ENCODE measurements at places on chromosomes 7 and 10.

- DNase-seq = no peak
Observed at GRCh38 chr10:113991091-113991860, 52.4 kb upstream of the ADRB1 start.

GRCh38 chr7:123533929-123534382 lies 439 bp downstream of the IQUB start:
- DNase-seq = no peak

- no peak for DNase-seq
Observed at GRCh38 chr7:156703209-156703608, 62.6 kb downstream of the RNF32 start.

- DNase-seq = no peak
Observed at GRCh38 chr7:8913682-8914081, 480.3 kb downstream of the NXPH1 start.

- no peak for DNase-seq
Observed at GRCh38 chr10:2038036-2038435, 300.7 kb upstream of the ADARB2 start.

DNA sequence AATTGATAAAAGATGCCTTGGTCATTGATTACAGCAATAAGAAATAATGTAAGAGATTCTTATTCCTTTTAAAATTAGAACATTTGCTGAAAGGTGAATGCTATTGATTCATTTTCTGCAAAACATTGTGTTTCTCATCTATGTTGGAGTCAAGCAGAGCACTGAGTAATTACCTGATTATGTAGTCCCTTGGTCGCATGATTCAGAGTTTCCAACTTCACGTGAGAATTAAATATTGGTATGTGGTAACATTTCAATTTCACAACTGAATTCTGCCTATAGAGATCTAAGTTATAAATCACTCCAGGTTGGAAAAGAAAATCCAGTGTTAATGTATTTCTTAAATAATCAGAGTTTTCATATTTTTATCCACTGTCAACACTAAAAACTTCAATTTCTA lies 701.4 kb downstream of the PHTF2 start:
- DNase-seq = no peak

DNA sequence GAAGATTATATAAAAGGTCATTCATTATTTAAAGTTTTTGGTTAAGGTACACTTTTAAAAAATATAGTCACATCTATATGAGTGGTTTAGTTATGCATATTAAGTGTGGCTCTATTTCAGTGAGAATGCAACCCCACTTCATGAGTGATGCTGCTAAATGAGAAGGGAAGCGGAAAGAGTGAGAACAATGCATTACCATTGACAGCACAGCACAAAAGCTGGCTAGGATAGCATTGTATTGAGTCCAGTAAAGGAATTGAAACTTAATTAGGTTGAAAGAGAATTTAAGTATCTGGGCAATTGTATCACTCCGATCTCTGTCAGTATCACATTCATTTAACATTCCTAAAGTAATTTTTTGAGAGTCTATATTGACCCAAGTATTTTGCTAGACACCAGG lies 13.2 kb downstream of the POM121L12 start:
- no peak for DNase-seq

GRCh38 chr10:60266513-60266912 lies 123.2 kb downstream of the ANK3 start:
- DNase-seq = no peak

- no peak for DNase-seq
Observed at GRCh38 chr7:1698951-1699350, 28.9 kb downstream of the ELFN1 start.

DNA sequence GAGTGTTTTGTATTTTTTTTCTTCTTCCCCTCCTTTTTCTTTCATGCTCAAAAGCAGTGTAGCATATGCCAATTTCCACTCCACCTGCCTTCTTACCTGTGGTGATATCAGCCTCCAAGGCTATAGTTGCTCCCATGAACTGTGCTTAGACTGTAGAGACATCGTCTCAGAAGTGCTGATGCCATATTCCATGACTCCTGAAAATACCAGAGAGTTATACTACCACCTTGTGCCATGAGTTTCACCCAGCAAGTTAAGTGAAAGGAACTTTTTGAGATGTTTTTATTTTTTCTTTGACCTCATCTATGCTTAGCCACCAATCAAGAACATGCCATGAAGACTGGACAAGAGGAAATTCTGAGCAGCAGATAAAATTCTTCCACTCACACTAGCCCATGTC lies 142.8 kb upstream of the SEMA3E start:
- no peak for DNase-seq

GRCh38 chr7:95470452-95470851 lies 15.3 kb upstream of the ASB4 start:
- DNase-seq = no peak

DNA sequence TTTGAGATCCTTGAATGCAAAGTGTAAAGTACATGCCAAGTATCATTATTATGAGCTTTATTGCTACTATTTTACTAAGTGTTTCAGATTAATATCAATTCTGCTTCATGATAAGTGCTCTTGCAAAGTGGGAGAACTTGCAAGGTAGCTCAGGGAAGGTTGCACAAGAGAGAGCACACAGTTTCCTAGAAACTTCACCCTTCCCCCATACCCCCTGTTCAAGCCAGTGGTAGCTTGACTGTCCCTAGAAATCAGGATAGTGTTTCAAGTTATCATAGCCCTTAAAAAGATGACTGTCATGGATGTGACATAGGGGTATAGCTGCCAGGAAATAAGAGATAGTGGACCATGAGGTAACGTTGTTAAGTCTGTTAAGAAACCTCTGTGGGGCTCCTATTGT lies 251.5 kb downstream of the TRIL start:
- no peak for DNase-seq

GRCh38 chr7:108109221-108109908 lies 20.8 kb downstream of the LAMB4 start:
- no peak for DNase-seq

All from T follicular helper cell (primary cell).